ENCODE measurements at places on chromosomes 12 and 14.

- no peak for DNase-seq
These were observed 203.7 kb downstream of the PTPRO start for GRCh38 chr12:15526033-15526432.

DNA sequence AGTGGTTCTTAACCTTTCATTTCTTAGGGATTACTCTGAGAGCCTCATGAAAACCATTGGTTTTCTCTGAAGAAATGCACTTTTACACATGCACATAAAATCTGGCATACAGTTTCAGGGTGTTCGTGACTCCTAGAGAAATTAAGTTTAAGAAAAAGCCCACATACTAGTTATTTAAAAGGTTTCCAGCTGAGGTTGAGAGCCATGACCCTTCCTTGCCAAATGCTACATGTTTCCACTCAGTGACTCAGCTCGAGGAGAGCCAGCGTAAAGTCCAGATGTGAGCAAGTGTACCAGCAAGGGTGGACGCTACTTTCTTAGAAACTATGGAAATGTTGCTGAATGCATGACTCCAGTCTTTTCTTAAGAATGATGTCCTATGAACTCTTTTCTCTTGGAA, 42.7 kb upstream of the FLRT2 start:
- DNase-seq, result no peak

DNA sequence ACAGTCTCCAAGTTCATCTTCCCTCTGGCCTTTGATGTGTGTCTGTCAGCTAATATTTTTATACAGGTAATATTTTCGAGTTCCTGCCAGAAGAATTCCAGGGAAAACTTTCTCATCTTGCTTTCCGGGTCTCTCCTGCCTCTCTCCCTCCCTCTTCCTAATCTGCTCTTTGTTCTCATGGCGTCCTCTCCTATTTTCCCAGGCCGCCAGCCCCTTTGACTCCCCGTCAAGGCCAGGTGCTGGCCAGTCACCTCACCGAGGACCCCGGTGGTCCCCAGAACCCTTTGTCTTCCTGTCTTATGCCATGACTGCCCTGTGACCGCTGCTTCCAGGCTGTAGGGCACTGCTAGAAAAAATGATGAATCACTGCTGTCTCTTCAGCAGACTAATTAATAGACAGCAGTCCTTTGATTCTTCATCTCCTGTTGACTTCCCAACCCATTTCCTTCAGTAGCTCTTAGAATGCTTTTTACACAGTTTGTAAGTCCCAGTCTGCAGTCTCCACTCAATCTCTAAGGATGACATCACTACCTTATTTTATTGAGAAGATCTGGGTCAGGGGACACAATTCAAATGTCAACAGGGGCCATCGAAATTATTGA, 40.7 kb downstream of the PPFIBP1 start:
- no peak for DNase-seq

GRCh38 chr12:64687816-64688215, 71.4 kb downstream of the GNS start:
- no peak for DNase-seq

DNA sequence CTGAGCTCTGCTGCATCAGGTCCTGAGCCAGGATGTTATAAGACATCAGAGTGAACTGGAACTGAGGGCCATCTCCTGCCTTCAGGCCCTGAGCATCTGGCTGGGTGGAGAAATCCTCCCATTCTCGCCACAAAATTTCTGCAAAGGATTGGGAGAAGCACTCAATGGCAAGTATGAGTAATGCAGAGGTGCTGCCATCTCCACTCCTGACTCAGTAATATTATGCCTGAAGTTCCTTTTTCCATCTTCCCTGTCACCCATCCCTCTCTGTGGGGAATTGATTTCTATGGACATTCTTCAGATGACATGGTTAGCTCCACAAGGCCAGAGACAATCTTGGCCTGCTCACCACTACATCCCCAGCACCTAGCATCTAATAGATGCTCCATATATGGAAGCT, 4.7 kb downstream of the ANGEL1 start:
- DNase-seq, result no peak

- DNase-seq, result no peak
These were observed 81.0 kb downstream of the ETV6 start for GRCh38 chr12:11730299-11731041.

DNA sequence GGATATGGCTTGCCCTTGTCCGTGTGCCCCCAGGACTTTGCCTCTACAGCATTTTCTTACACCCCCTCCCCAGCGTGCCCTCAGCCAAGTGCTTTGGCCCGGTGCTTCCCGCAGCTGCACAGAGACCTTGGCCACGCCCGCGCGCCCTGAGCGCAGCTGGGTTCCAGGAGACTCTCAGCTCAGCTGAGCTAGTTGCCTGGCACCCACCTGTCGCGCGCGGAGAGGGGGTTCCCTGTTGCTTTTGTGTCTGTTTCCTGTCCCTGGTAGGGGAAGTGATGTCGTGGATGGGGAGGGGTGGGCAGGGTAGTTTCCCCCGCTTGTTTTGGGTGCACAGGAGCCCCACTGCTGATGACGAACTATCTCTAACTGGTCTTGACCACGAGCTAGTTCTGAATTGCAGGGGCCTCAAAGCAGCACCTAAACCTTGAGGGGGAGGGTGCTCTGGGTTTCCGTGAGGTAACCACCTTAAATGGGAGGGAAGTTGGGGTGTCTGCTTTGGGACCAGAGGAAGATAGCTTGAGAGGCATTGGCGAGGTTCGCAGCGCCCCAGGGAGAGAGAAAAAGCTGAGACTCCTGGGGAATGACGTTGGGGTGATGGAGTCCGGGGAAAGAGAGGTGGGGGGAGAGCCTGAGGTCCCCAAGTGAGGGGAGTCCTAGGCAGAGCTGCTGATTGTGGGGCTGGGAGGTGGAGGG, 1.5 kb downstream of the DIO3 start:
- DNase-seq, result no peak

DNA sequence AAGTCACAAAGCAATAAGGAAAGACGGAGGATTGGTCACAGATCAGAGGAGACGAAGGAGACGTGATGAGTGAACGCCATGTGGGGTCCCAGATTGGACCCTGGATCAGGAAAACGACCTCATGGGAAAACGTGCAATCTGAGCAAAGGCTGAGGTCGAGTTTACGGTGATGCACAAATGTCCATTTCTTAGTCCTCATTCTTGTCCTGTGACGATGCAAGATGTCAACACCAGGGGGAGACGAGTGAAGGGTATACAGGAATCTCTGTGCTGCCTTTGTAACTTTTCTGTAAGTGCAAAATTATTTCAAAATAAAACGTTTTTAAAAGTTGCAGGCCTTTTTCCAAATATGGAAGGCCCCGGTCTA, 329.8 kb downstream of the MED13L start:
- DNase-seq, result no peak

DNA sequence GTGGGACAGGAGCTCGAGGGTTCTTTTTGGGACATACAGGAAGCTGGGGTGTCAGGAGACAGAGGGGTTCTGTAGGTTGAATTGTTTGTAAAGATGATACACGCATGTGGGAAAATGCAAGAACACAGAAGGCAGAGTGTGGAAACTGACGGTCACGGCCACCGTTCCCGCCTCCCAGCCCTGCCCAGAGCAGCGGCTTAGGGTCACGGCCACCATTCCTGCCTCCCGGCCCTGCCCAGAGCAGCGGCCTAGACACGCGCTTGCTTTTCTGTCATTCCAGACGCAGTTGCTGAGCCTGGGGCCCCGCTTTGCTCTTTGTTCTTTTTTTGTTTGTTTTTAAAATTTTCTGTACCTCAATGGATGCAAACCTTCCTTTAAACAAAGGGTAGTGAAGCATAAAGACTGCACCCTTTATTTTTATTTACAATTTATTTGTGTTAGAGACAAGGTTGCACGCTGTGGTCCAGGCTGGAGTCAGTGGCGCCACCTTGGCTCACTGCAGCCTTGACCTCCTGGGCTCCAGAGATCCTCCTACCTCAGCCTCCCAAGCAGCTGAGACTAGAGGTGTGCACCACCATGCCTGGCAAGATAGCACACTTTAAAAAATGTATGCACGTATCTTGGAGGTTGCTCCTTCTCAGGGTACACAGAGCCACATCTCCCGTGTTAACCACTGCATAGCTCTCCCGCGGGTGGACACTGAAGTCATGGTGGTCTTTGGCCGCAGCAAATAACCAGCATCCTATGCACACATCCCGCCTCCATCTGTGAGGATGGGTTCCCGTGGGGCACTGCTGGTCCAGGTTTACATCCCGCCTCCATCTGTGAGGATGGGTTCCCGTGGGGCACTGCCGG, 142.3 kb downstream of the ADGRD1 start:
- DNase-seq, result no peak

- no peak for DNase-seq
These were observed 50.2 kb downstream of the FZD10 start for GRCh38 chr12:130212384-130212989.

GRCh38 chr12:22271023-22271422, 63.5 kb downstream of the ST8SIA1 start:
- no peak for DNase-seq

DNA sequence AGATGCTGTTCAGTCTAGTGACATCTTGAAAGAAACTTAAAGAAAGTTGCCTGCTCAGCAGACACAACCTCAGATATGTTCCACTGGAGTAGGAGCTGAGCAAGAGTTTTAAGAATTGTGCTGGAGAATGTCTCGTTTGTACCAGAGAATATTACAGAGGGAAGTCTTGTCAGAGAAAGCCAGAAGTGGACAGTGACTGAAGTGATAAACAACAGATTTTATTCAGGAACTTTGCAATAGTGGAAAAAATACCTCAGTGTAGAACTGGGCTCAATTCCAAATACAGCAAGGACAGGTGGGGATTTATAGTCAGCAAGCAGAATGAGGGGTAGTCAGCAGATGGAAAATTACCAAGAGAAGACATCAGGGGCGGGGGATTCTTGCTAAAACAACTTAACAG, 18.6 kb downstream of the ZDHHC17 start:
- no peak for DNase-seq
